ENCODE measurements at places on chromosomes 5 and 9.

GRCh38 chr9:96447406-96447805 lies 2.6 kb upstream of the HABP4 start:
- DNase-seq = no peak

DNA sequence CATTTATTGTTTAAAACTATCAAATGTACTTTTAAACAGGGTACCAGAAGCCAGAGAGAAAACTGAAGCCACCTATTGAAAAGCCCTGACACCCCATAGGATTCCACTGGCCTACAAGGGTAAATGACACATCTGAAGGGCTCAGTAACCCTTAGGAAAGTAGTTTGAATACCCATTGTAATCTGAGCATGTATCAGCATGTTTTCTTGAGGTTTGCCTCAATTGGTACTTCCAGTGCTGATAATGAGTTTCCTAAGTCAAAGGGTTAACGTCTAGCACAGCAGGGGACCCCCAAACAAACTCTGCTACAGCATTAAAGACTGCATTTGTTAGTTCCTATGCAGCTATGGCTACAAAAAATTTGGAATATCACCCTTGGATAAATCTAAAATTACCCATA lies 657.1 kb downstream of the NR2F1-AS1 start:
- DNase-seq = no peak

DNA sequence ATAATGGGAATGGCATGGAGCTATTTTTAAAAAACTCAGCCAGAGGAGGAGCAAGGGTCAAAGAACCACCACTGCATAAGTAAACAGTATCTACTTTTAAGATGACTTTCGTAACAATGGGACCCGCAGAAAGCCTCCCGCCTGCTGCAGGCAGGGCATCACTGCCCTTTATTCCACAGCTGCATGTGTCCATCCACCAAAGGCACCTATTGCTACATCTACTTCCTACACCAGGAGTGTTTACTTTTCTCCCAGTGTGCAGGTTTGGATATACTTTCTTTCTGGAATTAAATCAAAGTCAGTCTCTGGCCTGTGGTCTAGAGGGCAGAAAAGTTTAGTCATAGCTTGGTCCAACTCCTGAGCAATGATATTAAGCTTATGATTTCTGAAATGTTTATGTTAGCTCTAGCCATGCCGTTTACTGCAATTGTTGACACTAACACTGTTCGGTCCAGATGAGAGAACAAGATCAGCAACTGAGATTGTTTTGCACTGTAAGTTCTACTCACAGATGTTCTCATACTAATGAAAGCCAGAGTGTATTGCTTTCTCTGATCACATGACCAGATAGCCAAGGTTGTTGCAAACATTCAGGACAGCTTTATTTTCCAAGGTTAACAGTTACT lies 391.5 kb downstream of the FGF10 start:
- no peak for DNase-seq

- no peak for DNase-seq
Observed at GRCh38 chr5:101212942-101213514, 309.9 kb upstream of the ST8SIA4 start.

GRCh38 chr9:20402273-20402875 lies 219.9 kb downstream of the MLLT3 start:
- DNase-seq = no peak

- DNase-seq = no peak
Observed at GRCh38 chr5:157049605-157050004, 9.3 kb downstream of the HAVCR1 start.

DNA sequence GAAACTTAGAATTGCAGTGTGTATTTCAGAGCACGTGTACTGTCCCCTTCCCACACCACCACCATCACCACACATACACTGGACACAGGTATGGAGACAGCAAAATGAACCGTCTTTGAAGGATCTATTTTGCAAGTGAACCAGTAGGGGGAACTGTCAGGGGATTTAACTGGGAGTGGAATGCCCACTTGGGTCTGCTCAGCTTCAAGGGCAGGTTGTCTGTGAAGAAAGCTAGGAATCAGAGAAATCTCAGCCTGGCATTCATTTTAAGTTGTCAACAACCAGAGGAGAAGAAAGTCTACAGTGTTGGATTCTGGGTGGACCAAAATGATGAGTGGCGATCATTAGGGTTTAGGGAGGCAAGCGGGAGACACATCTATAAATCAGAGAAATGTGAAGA lies 147.0 kb downstream of the DCP2 start:
- no peak for DNase-seq

DNA sequence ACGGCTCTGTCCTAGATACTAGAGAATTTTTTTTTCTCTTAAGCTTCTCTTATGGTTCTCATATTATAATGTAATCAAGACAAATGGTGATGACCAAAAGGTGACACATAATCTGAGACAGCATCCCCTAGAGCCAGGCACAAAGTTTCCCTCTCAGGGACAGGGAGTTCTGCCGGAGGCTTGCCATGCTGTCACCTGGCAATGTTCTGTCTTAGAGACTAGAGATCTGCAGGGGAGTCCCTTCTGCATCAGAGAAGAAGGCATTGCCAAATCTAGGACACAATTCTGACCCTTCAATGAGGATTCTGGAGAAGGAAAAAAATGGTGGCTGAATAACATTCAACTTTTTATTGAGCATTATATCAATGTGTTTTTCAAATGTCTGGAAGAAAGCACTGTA lies 261.2 kb upstream of the TRPC7 start:
- DNase-seq = no peak

- no peak for DNase-seq
Observed at GRCh38 chr9:137256856-137257255, 1.7 kb downstream of the NELFB start.

- no peak for DNase-seq
Observed at GRCh38 chr5:72393052-72393451, 72.9 kb downstream of the PTCD2 start.

DNA sequence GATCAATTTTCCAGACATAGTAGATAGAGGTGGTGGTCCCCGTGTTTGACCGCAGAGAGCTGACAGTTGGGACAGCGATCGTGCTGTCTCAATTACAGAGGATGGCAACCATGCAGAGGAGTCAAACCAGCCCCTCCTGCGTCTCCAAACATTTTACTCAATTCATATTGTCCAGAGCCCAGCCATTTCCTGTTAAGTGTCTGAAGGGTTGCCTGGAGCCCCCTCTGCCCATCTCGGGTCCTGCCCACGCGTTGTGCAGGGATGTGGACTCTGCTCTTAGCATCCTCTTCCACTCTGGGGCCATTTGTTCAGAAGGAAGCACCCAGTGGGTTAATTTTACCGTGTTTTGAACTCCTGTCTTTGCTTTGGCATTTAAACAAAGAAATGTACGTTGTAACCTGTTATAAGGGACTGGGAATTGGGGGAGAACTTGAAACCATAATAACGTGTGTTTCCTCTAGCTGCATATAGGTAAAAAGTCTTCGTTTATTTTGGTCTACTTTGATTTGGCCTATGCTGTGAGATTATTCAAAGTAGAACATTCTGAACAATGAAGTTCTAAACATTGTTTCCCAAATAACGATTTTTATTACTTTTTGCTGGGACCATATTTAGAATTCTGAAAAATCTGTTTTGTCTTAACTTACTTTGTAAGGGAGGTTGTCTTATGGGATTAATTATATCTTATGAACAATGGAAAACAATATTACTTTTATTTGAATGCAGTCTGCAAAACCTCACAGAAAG lies 876 bp downstream of the EGFLAM start:
- DNase-seq = no peak

DNA sequence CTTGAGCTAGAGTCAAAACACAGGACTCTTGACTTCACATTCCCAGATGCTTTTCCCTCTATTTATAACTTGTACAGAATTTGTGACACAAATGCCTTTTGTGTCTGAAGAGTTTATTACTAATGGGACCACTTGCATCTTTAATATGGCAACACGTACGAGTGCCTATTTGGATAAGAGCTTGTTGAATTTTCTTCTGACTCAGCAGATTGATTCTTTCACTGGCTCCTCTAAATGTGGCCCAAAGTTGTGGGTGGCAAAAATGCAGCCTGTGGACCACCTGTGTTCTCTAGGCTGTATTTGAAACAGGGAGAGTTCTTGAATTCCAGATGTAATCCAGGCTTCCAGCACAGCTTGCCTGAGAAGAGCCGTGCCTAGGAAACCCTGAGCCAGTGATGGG lies 34.1 kb upstream of the ERCC6L2 start:
- no peak for DNase-seq

DNA sequence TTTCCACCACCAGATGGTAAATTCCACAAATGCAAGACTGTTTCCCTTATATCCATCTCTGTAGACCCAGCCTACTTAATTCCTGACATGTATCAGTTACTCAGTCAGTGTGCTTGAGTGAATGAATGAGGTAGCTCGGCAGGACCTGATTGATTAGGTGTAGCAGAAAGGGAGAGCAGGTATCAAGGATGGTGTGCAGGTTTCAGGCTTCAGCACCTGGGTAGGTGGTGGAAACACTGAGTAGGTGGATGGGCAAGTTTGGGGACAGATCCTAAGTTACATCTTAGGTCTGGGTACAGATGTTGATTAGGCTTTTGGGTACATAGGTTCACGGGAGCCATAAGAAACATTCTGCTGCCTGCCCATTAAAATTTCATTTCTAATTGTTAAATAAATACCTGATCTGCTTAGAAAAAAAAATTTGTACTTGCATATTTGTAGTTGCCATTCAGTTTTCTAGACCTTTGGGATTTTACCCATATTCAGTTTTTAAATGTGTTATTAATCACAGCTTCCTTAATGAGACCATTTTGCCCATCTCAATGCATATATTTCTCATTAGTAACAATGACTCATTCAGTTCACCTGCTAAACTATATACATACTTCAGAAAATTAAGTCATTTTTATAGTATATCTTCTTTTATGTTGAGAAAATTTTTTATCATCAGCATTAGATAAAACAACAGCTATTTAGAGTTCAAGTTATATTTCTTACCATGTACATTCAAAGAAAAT lies 111.8 kb downstream of the INIP start:
- DNase-seq = no peak

DNA sequence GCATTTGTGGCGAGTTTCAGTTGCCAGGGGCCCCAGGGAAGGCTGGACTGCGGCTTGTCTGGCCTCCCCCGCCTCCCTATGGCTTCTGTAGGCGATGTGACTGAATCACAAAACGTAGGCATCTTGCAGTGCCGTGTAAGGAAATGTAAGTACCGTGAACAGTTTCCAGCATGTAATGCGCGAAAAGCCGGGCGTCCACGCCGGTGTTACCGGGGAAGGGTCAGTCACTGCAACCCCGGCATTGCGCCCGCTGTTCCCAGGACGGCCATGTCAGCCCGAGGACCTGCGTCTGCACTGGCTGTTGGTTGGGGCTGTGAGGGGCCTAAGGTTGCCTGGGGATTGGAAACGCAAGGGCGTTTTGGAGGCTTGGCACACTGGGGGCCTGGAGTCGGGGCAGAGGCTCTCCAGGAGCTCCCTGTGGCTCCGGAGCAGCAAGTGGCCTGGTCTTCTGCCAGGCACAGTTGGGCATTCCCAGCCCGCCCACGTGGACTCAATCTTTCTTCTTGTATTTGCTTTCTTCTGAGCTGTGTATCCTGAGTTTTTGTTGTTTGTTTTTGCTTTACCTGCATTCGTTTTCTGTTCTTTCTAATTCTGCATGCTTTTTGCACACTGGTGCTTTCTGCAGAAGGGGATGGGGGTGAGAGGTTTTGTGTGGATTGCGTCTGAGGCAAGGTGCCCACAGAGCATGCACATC lies 36.9 kb upstream of the PLEKHG4B start:
- DNase-seq = no peak

- DNase-seq = no peak
Observed at GRCh38 chr5:10276691-10277090, 26.6 kb downstream of the CCT5 start.

DNA sequence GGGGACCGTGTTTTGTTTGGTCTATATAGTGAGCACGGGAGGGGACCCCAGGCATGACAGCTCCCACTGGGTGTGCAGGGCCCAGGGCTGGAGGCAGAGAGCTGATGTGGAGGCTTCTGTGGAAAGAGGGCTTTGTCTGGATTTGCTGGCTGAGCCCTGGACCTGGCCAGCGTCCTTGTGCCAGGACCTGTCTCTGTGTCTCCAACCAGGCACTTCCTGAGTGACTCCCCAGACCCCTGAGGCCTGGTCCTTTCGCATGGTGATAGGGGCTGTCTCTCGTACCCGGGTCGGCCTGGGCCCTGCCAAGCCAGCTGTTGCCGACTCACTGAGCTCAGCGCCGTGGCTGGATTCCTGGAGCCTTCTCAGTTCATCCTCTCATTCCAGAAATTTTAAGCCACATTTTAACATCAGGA lies 77.6 kb downstream of the ADAMTS2 start:
- no peak for DNase-seq

GRCh38 chr5:4081466-4081865 lies 485.8 kb downstream of the IRX1 start:
- no peak for DNase-seq

DNA sequence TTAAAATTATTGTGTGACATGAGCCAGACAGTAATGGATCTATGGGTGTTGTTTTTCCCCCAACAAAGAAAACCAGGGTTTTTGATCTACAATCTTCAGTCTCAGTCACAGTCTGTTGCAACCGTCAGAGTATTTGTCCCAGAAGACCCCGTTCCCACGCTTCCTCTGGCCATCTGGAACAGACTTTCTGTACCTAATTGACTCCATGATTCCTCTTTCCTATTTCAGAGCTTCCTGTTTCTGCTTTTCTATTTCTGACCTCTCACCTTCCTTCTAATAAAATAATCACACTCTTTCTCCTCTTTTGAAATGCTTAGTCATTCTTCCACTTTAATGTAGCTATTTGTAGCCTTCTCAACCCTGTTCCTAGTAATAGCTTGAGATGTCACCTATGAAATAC lies 1044.8 kb downstream of the DTWD2 start:
- no peak for DNase-seq

- DNase-seq = no peak
Observed at GRCh38 chr5:62354028-62354874, 48.2 kb downstream of the KIF2A start.

DNA sequence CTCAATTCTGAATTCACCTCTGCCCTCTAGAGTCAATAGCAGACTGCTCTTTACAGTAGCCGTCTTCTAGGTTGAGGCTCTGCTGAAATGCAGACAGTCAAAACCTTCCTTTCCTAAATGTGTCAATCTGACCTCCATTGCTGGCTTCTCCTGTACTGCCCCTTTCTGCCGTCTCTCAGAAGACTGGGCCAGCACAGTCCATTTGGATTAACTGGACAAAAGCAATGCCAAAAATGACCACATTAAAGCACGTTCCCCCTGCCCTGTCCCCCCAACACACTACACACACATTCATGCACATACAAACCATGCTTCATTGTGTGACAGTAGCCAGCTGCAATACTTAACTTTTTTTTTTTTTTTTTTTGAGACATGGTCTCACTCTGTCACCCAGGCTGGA lies 130.2 kb upstream of the LIFR start:
- no peak for DNase-seq

- no peak for DNase-seq
Observed at GRCh38 chr9:78601957-78602565, 305.1 kb downstream of the PSAT1 start.

Data from NCI-H510A (cell line).